ENCODE measurements at places on chromosomes 4 and X.

- DNase-seq = no peak
These were observed 33.5 kb downstream of the GPAT3 start for GRCh38 chr4:83569429-83569828.

- no peak for DNase-seq
These were observed 109.9 kb upstream of the BCOR start for GRCh38 chrX:40207626-40208025.

DNA sequence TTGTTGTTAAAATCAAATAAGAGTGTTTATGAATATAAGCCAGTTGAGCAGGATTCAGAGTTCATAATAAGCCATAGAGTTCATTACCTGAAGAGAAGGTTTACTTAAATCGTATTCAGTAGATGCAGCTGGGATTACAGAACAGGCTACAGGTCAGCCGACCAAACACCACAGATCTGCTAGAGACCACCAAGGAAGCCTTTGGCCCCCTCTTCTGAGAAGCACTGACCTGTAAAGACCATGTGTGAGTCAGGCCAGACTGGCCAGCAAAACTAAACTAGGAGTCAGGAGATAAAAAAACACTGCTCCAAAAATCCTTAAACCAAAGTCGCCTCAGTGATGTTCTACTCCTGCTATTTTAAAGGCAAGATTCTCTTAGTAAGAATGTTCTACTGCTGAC, 1125.5 kb downstream of the FAT4 start:
- DNase-seq = no peak

- no peak for DNase-seq
These were observed 80.4 kb downstream of the ZFX start for GRCh38 chrX:24229976-24230375.

- DNase-seq = no peak
These were observed 320.4 kb upstream of the SLC7A11 start for GRCh38 chr4:138562544-138562991.

Measured in activated T-cell treated with anti-CD3 and anti-CD28 coated beads for 4 hours (primary cell).